ENCODE measurements at places on chromosomes 16 and 17.

GRCh38 chr17:37824534-37825485 is 80.0 kb upstream of the HNF1B start:
- DNase-seq = no peak

DNA sequence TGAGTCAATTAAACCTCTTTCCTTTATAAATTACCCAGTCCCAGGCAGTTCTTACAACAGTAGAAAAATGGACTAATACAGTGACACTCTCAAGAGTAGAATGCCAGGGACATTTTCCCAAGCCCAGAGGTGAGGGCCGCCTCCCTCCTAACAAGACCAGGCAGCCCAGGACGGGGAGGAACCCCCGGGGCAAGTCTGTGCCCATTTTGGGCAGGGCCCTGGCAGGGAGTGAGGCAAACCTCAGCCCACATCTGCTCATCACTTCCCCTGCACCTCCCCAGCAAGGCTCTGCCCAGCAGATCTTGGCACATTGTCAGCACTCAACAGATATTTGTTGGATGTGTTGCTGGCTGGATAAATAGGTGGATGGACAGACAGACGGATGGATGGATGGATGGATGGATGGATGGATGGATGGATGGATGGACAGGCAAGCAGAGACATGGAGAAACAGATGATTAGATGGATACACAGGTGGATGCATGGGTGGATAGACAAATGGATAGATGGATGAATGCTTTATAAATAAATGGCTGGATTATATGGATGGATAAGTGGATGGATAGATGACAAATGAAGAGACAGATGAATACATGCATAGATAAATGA is 271.3 kb downstream of the PARN start:
- no peak for DNase-seq

- DNase-seq = no peak
Observed at GRCh38 chr16:50696126-50696525, 2.7 kb downstream of the NOD2 start.

GRCh38 chr16:56203052-56203451 is 11.8 kb downstream of the GNAO1 start:
- DNase-seq = no peak

DNA sequence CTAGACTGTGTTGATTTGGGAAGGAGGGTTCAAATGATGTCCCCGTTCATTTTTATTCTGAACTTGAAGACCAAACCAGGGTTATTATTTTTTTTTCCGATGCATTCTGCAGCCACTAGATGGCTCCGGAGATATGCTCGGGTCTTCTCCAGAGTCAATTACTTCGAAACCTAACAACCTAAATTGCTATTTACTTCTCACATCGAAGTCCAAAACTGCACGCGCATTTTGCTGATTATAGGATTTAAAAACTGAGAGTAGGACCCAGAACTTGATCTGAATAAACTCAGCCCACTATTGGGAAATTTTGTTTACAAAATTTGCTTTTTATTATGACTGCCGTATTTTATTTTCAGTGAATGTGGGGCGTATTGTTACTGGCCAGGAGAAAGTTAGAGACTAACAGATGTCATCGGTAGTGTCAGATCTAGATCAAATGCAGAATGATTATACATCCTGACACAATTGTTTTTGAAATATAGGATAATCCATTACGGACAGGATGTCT is 263.8 kb downstream of the HS3ST3A1 start:
- DNase-seq = peak; percentile 65

DNA sequence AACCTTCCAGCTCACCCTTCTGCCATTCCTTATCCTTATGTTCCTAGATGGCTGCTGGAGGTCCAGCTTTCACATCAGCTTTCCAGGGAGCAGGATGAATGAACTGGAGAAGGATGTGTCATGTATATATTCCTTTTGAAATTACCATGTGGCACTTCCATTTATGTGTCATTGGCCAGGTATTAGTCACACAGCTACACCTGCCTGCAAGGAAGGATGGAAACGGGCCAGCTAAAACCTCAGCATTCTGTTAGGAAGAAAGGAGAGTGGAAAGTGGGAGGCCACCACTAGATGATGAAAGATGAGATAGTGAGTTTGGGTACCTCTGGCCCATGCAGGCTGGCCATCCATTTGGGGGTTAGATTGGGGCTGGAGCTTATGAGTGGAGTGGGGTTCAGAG is 67.5 kb downstream of the KSR1 start:
- DNase-seq = no peak

DNA sequence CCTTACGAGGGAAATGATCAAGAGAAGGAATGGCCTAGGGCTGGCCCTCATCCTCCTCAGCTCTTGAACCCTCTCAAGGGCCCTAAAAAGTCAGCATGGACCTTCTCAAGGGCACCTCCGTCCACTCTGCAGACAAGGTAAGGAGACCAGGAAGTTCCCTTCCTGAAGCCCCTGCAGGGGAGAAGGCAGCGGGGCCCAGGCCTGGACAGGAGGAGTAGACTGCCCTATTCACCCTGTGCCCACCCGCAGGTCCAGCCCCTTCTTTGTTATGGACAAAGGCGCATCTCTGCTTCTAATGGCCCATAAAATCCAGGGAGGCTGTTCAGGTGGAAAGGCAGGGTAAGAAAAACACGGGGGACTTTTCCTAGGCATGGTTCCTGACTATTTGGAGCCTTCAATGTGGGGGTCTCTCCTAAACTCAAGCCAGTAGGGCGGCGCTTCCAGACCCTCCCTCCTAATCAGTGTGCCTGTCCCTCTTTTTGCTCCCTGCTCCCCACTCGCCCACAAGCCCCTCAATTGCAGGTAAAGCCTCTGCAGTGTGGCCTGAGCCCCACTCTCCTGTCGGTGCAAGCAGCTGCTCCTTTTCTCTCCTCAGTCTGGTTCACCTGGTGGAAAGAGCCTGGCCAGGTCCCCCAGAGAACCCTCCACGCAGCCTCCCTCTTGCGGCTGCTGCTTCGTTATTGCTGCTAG is 28.2 kb downstream of the AXIN2 start:
- no peak for DNase-seq

- DNase-seq = no peak
Observed at GRCh38 chr17:64718058-64718457, 56.0 kb upstream of the SMURF2 start.

DNA sequence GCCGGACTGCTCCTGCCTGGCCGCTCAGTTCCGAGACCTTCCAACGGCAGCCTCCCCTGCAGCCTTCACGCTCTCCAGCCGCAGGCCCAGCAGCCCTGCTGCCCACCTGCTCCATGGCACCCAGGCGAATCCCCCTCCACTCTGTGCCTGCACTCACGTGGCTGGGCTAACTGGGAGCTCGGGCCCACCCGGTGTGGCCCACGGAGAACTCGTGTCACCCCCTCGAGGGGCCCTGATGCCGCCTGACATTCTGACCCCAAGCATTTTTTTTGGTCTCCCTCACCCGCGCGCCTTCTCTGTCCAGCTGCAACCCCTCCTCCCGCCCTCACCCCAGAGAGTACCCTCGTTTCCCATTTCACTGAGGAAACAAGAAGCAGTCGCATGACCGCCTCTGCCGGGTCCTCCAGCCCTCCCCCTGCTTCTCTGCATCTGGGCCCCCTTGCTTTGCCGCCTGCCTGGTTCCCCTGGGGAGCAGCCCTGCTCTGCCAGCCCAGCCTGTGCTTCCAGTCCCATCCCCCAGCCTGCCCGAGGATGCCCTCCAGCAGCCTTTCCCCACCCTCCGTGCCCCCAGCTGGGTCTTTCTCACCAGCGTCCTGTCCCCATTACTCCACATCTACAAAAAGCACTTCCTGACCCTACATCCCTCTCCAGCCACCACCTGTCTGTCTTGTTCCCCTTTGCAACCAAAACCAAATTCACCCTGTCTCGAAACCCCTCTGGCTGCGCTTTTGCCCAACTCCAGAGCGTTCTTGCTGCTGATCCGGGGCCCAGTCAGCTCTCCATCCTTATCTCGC is 146.4 kb upstream of the CHMP6 start:
- DNase-seq = no peak

DNA sequence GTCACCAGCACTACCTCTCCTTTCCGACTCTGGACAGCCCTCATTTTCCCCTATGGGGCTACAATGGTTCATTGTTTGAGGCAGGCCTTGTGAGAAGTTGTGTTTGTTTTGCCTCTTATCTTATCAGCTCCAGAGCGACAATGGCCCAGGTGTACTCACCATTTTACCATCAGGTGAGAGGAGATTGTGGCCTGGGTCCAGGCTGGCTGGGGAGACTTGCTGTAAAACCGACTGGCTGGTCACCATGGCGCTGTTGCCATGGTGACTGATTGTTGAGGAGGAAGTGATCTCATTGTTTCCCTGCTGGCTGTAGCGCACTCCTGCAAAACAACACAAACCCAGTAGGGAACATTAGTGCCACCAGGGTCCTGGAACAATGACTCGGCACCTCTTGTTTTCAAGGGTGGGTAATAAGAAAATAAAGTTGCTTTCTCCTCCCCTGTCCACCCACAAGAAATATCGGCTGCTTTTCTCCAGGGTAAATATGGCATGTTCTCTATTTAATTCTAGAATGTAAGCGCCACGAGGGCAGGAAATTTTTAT is 34.4 kb downstream of the HNF1B start:
- DNase-seq = peak; percentile 8

DNA sequence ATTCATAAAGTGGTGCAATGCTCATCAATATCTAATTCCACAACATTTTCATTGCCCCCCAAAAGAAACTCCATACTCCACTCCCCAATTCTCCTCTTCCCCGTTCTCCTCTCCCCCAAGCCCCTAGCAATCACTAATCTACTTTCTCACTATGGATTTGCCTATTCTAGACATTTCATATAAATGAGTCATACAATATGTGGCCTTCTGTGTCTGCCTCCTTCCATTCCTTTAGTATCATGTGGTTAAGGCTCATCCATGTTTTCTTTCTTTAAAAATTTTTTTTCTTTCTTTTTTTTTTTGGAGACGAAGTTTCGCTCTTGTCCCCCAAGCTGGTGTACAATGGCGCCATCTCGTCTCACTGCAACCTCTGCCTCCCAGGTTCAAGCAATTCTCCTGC is 56.3 kb upstream of the HAS3 start:
- no peak for DNase-seq

DNA sequence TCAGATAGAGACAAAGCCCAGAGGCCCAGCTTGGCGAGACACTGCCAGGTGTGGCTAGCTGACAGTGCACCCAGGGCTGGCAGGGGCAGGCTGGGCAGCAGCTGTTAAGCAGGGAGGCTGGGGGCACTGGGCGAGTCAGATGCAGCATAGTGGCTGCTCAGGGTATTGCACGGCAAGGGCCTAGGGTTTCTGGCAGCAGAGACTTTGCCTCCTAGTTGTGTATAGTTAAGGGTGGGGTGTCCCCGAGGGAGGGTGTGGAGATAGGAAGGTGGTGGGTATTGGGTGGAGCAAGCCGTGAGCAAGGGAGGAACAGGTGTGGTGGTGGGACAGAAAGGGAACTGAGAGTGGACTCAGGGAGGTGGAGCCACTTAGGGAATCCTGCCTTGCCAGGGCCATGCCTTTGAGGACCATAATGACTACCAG is 66.0 kb downstream of the SMPD3 start:
- DNase-seq = no peak

GRCh38 chr17:64133546-64134215 is 3.7 kb upstream of the ERN1 start:
- peak; percentile 57 for DNase-seq

- DNase-seq = no peak
Observed at GRCh38 chr16:77332792-77333191, 102.0 kb downstream of the ADAMTS18 start.

DNA sequence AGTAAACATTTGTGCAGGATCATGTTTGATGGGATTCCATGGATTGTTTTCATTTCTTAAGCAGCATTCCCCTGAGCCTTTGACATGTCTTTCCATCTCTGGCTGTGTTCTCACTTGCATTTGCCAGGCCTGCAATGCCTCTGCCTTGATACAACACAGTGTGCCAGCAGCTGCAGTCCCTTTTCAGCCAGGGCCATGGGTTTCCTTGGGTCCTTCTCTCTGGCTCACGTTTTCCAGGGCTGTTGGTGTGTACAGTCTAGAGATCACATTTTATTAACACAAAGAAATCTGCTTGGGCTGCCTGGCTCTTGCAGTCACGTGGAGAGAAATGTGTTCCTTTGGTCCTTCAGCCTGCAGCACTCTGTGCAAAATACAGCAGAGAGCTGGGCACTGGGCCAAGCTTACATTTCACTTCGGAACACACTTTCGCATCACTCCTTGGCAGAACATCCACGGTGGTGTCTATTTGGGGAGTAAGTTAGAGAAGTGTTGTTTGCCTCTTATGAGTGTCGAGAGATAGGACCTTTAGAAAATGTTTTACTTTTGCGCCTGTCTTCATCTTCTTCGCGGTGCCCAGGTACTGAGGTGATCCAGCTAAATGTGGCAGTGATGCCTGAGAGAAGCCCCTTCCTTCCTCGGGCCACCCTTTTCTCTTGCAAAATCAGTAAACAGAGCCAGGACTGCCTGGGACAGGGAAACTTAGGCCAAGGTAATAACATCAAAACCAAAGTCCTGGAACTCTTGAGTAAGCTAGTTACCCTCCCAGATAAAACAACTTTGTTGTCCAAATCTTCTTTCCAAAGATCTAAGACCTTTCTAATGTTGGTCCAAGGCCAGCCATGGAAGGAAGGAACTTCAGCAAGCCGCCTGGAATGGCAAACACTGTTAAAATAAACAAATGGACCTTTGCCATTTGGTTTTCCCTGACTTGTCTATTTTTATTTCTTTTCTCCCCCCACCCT is 20.9 kb downstream of the HLF start:
- peak; percentile 97 for DNase-seq

DNA sequence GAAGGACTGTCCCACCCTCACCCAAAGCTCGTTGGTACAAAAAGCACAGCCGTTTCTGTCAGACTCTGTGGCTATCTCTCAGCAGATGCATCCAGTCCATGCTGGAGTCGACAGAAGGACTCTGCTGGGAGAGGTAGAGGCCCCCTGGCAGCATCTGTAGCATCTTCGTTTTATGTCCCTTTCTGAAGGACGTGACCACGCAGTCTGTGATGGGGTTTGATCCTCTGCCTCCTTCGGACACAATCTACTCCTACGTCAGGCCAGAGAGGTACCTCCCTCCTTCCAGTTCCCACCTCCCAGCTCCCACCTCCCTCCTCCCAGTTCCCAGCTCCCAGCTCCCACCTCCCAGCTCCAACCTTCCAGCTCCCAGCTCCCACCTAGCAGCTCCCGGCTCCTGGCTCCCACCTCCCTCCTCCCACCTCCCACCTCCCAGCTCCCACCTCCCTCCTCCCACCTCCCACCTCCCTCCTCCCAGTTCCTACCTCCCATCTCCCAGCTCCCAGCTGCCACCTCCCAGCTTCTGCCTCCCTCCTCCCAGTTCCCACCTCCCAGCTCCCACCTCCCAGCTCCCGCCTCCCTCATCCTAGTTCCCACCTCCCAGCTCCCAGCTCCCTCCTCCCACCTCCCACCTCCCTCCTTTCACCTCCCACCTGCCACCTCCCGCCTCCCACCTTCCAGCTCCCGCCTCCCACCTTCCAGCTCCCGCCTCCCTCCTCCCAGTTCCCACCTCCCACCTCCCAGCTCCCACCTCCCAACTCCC is 11.4 kb upstream of the MC1R start:
- DNase-seq = no peak

GRCh38 chr17:2082003-2082781 is 27.3 kb downstream of the HIC1 start:
- DNase-seq = no peak

- DNase-seq = peak; percentile 98
Observed at GRCh38 chr17:78351449-78352006, 8.3 kb downstream of the SOCS3 start.
